PC-9 (cell line): ENCODE measurements at places on chromosomes 2 and 18. TPM values are rescaled to one million over a fixed set of nuclear protein-coding genes. Genes with fewer than 3 reads are reported as not detected.

The AQP12A gene
- total RNA-seq, result not detected in 2 replicates

The TTC32 gene
- total RNA-seq, result 27.9 and 36.2 TPM in 2 replicates

The ZRANB3 gene
- total RNA-seq, result 10.4 and 11.3 TPM in 2 replicates

The IMMT gene
- total RNA-seq, result 108 and 114 TPM in 2 replicates

The PDE11A gene
- 1.1 and 1.4 TPM in 2 replicates for total RNA-seq
